Activated T-helper 1 cell treated with Interleukin-2 at 50 U/mL for 16 hours (primary cell): ENCODE measurements at places on chromosomes 3 and 15.

DNA sequence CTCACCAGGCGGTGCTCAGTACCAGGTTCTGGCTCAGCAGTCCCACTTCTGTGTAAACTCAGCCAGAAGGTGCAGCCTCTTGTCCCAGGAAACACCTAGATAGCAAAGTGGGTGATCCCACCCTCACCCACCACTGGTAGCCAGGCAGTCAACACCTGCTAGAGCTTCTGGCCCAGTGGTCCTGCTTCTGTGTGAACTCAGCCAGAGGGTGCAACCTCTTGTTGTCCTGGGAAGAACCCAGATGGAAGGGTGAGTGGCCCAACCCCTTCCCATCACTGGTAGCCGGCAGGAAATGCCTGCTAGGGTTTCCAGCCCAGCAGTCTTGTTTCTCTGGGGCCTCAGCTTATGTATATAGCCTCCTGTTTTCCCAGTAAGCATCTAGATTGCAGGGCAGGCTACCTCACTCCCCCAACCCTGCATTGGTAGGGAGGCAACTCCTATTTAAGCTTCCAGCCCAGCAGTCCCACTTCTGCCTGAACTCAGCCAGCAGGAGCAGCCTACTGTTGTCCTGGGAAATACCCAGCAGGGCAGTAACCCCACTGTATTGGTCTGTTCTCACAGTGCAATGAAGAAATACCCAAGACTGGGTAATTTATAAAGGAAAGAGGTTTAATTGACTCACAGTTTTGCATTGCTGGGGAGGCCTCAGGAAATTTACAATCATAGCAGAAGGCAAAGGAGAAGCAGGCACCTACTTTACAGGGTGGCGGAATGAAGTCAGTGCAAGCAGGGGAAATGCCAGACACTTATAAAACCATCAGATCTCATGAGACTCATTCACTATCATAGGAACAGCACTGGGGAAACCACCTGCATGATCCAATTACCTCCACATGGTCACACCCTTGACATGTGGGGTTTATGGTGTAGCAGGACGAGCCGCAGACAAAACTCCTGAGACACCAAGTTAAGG is 110.6 kb downstream of the DTWD1 start:
- DNase-seq, result no peak

DNA sequence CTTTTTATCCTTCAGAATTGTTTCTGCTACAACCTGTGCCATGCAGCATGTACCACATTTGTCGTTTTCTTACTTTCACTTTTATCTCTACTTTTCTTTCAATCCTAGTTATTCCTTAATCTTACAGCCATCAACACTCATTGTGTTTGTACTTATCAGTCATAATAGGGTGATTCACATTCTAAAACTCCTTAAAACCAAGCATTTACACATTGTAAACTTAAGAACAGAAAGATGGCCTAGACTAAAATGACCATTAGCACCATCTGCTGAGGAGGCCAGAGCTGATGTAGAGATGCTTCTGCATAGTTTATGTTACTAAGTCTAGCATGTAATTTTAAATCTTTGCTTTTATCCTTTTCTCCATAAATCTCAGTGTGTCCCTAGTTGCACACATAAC is 25.5 kb downstream of the EIF2AK4 start:
- DNase-seq, result no peak

- DNase-seq, result no peak
Measured at GRCh38 chr3:197286678-197287077, 11.7 kb downstream of the DLG1 start.

GRCh38 chr3:53295410-53295809 is 39.6 kb upstream of the TKT start:
- DNase-seq, result no peak

- no peak for DNase-seq
Measured at GRCh38 chr3:87426918-87427317, 150.5 kb upstream of the POU1F1 start.

- DNase-seq, result peak; percentile 65
Measured at GRCh38 chr15:74127255-74127953, 3.0 kb upstream of the ISLR2 start.

DNA sequence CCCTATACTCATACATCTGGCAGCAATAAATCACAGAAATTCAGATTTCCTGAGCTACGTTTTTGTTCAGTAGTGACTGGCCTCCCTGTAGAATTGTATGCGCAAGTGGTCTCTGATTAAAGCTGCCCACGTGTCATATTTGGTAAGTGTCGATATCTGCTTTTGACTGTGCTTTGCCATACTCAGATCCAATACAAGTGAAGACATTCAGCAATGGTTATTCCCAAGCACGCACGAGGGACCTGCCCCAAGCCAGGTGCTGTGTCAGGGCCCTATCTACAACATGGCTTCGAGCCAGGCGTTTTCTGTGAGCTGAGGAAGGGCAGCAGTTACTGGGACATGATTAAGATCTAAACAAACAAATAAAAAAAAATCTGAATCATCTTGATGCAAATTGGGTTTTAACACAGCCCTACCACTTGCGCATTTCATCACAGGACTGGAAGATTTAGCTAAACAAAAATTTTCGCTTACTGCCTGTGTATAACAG is 47.2 kb upstream of the ICE2 start:
- no peak for DNase-seq

GRCh38 chr3:178405531-178405930 is 130.7 kb upstream of the KCNMB2 start:
- DNase-seq, result no peak

DNA sequence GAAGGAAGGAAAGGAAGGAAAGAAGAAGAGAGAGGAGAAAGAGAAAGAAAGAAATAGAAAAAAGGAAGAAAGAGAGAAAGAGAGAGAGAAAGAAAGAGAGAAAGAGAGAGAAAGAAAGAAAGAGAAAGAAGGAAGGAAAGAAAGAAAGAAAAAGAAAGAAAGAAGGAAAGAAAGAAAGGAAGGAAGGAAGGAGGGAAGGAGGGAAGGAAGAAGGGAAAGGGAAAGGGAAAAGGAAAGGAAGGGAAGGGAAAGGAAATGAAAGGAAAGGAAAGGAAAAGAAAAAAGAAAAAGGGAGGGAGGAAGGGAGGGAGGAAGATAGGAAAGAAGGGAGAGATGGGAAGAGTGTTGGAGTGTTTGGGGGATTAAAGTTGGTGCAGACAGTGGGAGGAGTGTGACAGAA is 450.1 kb downstream of the GBE1 start:
- no peak for DNase-seq

DNA sequence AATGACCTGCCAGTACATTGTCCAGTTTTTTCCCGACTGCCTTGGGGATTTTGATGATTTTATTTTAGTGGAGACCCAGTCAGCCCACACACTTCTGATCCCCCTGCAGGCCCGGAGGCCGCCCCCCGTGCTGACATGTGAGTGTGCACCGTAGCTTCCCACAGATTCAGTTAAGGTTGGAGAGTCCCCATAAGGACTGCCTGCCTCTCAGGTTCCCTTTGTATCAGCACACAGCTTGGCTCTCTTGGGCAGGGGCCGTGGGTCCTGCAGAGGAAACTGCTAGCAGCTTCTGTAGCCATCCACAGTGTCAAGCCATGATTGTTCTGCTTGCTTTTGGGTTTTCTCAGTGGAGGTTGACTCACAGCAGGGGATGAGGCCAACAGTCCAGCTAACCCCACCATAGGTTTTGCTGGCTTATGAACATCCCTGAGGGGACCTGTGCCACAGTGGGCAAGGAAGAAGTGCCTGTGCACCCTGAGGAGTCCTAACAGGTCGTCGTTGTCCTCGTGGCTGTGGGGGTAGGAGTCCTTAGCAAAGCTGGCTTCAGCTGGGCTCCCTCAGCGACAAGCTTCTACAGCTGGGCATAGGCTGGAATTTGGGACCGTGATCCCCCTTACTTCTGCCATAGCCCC is 46.4 kb downstream of the DLEC1 start:
- DNase-seq, result no peak

GRCh38 chr3:47743855-47744254 is 37.8 kb downstream of the SMARCC1 start:
- no peak for DNase-seq

GRCh38 chr3:36433511-36433910 is 53.2 kb downstream of the STAC start:
- DNase-seq, result no peak

- no peak for DNase-seq
Measured at GRCh38 chr15:90666135-90666909, 50.8 kb upstream of the BLM start.

- DNase-seq, result no peak
Measured at GRCh38 chr3:132595014-132595413, 2.1 kb upstream of the ACKR4 start.

- DNase-seq, result peak; percentile 39
Measured at GRCh38 chr3:66276705-66277274, 56.0 kb downstream of the SLC25A26 start.

DNA sequence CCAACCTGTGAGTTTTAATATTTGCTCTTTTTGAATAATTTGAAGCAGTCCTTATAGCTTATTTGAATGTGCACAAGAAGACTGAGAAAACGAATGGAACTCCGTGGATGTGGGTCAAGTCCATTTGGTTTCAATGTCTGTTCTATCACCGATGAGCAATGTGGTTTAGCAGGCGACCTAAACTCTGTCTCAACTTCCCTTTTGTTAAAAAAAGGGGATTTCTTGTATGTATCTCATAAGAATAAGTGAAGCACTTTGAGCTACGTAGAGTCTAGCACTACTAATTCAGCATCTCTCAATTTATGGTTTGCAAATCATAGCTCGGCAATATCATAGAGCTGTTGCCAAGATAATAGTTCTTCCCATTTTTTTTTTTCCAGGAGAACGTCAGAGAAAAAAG is 4.6 kb upstream of the SKIL start:
- DNase-seq, result no peak

DNA sequence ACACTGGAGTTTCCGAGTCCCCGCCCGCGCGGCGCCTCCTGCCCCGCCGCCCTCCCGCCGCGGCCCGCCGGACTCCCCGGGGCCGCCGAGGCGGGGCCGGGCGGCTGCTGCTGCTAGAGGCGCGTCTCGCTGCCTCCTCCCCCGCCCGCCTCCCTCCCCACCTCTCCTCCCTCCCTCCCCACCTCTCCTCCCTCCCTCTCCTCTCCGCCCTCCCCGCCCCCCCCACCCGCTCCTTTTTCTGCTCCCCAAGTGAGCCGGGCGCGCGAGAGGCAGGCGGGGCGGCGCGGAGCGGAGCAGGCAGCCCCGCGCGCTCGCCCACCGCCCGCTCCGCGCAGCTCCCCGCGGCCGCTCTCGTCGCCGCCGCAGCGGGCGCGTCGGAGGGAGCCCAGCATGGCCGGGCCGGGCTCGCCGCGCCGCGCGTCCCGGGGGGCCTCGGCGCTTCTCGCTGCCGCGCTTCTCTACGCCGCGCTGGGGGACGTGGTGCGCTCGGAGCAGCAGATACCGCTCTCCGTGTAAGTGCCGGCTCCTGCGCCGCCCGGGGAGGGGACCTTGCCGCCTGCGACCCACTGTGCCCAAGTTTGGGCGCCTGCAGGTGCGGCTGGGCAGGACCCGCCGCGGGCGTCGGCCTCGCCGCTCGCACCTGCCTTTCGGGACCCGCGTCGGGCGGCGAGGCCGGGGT is at the start of gene CACNA2D3:
CACNA2D3 (plus strand) TSS at position 229 of the 679 bp plus-strand sequence.
- no peak for DNase-seq
